ENCODE measurements at places on chromosomes 1 and 21.

DNA sequence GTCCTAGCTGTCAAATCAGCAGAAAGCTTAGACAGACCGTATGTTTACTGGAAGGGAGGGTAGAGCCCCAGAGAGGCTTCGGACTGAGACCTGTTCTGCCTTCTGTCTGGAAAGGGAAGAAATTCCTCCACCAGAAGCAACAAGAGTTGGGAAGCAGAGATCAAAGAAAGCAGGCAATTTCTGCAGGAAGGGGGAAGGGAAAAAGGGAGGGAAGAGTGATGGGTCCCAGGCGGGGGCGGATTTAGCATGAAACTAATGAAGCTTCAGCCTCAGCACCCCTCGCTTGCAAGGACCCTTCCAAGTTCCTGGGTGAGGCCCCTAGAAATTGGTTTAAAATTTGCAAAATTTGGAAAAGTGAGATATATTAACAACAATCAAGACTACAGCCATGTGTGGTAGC lies 26.6 kb upstream of the FAM20B start:
- DNase-seq, result no peak

DNA sequence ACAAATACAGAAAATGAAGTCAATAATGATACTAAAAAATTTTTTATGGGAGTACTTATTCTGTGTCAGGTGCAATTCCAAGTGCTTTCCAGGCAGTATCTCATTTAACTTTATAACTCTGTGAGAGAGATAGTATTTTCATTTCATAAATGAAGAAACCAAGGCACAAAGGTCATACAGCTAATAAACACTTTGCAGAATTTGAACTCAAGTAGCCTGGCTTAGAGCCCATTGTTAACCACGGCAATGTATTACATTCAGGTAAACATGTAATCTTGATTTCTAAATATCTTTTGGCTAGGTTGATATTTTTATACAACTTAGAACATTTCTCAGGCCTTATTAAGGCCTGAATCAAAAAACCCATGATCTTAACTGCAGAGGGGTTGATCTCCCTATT lies 28.9 kb upstream of the PKN2 start:
- DNase-seq, result no peak

GRCh38 chr1:37480581-37481288 lies 6.4 kb downstream of the ZC3H12A start:
- no peak for DNase-seq

- DNase-seq, result no peak
Measured at GRCh38 chr1:151158326-151158725, 1.9 kb downstream of the TNFAIP8L2 start.

DNA sequence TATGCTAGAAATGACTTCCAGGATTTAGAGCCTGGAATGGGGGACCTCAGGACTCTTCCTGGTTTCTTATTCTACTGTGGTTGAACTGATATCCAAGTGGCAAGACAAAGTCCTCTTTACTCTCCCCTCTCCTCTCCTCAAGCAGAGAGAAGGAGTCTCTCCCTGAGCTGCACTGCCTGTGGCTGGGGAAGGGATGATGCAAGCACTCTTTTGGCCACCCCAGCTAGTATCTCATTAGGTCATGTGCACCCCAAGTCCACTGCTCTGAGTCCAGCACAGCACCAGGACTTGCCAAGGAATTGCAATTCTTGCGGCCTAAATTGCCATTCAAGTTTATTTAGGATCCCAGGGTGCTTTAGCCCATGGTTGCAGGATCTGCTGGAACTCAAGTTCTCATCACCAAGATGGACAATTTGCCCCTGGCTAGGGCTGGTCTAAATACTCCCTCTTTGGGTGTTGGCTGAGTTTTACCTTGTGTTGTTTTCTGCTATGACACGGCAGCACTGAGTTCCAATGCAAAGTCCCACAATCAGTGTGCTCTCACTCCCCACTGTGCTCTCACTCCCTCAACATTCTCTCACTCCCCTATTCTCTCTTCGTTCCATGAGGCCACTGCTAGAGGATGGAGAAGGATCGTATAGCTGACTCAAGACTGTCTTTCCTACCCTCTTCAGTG lies 172.2 kb downstream of the TM2D1 start:
- DNase-seq, result no peak

DNA sequence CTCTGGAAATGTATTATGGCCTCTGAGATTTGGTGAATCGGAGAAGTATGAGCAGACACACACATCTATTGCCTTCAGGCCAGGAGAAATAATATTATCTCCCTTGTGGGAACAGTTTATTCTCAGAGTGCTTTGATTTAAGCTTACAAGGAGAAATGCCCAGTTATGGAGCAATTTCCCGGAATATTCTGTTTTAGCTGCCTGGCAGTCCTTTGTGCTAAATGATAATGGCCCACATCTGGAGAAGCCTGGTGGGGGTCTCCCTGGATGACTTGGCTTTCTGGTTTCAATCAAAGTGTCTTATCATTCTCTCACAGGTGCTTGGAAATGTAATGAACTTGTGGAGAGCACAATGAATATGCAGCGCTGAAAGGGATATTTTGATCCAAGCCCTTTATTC lies 389.6 kb upstream of the USP24 start:
- DNase-seq, result no peak

DNA sequence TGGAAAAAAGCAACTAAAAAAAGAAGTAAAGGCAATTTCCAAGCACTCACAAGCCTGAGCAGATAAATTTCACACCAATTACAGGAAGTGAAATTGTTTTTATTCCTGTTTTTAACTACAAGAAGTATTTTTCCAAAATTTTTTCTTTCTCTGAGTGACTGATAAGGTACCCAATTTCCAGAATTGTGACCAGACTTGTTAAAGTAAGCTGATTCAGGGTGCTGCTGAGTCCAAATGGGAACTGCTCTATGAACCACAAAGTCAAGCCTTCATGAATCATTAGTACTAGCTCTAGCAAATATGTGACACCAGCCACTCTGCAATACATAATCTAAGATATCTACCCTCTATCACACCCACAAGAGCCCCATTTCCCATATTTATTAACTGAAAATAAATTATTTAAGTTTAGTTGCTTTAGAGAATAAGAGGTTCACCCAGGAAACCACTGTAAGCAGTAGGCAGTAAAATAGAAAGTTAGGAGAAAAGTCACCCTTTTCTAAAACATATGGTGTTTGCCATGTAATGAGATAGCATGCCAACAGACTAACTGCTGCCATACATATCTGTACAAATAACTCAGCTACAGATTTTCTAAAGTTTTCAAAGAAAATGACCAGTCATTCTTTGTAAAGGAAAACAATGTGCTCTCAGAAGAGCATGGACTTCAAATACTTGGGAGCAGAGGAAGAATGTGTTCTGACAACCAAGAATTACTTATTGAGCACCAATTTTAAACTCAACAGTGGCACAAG lies 43.1 kb upstream of the TNFSF18 start:
- no peak for DNase-seq

GRCh38 chr1:17134724-17135123 lies 15.5 kb upstream of the PADI2 start:
- DNase-seq, result no peak

DNA sequence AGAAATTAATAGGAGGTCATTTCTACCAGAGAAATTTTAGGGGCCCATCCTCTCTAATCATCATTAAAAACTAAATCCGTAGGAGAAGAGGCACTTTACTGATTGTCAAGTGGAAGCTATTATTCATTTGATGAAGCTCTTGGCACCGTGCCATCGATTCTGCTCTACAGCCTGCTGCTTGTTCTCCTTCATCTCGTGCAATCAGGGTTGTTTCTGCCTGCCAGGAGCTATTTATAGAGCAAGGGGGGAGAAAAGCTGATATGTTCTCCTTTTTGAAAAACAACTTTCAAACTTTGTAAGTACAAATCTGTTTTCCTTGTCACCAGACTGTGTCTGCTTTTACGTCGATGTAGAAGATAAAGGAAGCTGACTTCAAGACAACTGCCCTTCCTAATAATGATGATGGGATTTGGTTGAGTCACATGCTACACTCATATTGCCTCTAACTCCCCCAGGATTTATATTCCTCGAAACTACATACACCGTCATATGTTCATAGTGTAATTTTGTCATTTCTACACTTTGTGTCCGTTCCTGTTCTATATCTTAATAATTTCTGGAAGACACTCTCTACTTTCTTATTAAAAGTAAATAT lies 169.6 kb upstream of the LHX8 start:
- DNase-seq, result no peak

- DNase-seq, result no peak
Measured at GRCh38 chr1:14377386-14377785, 221.1 kb upstream of the KAZN start.

DNA sequence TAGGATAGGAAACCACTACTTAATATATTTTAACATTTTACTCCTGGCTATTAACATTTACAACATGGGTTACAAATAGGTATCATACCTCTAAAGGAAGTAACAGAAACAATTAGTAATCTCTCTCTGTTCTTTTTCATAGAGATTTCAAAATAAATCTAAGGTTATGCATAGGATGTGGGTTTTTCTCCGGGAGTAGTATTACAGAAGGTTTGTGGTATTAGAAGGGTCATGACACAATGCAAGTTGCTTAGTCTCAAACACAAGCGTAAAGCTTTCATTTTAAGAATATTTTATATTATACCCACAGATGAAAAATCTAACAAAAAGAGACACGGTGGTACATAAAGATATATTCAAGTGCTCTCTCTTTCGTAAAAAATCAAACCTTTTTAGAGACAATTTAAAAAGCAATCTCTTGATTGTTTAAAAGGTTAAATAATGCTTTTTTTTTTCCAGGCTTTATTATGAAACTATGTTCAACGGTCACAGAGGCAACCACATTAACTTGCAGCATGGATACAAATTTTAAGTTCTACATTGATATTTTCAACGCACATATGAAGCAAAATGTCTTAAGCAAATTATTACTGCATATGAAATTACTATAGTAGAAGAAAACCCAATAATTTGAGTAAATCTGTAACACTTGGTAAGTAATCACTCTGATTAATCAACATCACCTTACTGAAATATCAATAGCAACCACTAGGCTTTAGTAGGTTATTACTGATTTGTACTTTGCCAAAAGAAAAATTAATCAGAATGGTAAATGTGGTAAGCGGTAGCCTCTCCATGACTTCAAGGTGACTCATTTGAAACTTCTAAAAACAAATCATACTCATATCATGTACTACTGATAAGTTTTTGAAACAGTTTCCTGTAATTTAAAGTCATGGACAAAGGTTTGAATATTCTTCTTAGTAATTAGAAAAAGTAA lies 97.4 kb upstream of the GFI1 start:
- DNase-seq, result no peak

- no peak for DNase-seq
Measured at GRCh38 chr1:54273092-54273794, 73.3 kb downstream of the MRPL37 start.

DNA sequence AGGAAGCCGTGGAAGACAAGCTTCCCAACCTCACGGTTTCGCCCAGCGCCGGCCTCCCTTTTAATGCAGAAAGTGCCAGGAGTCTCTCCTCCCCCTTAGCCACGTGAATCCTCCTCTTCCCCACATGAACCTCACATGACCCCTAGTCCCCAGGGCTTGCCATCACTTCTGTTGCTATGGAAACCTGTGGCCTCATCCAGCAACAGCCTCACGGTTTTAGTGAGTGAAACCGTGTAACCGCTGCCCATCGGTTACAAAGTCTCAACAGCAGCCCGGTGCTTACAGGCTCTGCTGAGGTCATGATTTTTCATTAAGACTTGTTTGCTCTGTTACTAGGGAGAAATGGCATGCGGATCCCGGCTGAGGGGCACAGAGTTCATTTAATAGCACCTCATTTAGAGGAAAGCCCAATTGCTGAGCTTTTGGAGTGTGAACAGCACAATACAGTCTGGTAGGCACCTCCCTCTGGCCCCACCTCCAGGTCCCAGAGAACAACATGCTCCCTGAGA lies 143.2 kb upstream of the BACE2 start:
- DNase-seq, result no peak

GRCh38 chr1:108557296-108557695 lies 2.6 kb upstream of the EEIG2 start:
- no peak for DNase-seq

DNA sequence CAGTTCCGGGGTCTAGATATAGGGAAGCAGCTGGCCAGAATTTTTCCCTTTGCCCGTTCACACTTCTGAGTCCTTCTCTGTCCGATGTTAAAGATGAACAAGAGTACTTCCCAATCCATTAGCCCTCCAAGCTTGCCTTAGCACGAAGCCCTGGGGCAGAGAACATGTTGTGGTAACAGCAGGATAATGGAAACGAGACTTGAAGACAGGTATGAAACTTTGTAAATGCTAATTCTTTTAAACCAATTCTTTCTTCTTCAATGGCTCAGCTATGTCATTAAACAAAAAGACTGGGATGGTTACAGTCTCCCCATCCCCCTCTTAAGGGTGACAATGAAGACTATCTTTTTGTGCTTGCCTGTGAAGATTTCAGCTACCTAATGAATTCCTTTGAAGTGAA lies 218.5 kb downstream of the PLA2G4A start:
- no peak for DNase-seq

GRCh38 chr21:37753122-37753599 lies 163.1 kb downstream of the KCNJ6 start:
- no peak for DNase-seq

DNA sequence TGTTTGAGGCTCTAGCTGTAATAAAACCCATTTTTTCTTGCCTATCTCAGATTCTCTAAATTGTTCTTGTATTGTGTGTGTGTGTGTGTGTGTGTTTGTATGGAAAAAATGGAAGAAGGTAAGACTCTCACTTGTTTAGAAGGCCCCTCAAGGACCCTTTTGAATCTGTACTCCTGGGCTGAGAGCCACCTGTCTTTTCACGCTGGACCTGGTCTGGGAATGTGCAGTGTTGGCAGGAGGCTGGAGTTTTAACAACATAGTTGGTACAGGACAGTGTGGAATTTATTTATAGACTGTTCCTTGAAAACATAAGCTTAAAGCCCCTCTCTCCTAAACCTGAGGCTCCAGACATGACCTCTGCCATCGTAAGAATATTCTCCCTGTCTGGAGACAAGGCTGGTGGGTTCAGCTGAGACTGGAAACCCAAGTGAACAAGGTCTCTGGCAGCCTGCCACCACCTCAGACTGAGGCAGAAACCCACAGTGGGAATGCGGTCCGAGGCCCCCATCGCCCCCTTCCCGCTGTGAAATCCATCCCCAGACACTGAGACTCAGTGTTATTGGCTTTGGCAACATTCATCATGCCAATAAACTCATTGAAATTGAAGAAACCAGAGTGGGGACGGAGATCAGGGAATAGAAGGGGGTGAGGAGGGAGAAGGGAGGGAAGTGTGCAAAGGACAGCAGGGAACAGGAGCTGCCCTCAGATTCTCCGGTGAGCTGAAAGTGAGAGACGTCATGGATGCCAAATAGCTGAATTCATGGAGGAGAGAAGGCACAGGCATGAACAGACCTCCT lies 24.6 kb upstream of the PLXNA2 start:
- no peak for DNase-seq

- no peak for DNase-seq
Measured at GRCh38 chr1:210373878-210374599, 45.3 kb downstream of the HHAT start.

GRCh38 chr1:197304638-197305200 lies 36.7 kb downstream of the CRB1 start:
- no peak for DNase-seq
